ENCODE measurements at places on chromosomes 1 and 21.

GRCh38 chr1:167447521-167448136 is 70.7 kb downstream of the CD247 start:
- DNase-seq, result no peak

DNA sequence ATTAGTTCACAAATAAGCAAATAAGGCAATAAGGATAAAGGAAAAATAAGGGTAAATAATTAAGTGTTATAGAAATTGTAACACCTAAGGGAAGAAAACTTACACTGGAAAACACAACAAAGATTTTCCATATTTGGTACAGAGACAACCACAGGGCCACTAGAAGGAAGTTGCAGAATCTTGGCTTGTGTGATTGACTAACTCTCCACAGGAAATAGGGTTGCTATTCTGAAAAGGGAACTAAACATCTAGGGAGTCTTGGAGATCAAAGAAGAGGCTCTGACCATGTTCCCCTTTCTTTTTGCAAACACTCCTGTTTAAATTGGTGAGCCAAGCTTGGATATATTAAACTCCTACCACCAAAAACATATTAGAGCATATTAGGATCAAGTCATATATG is 59.1 kb downstream of the APCS start:
- no peak for DNase-seq

GRCh38 chr1:151947140-151947539 is 37.8 kb upstream of the THEM4 start:
- no peak for DNase-seq

GRCh38 chr1:10504249-10504648 is 29.5 kb downstream of the PEX14 start:
- no peak for DNase-seq

DNA sequence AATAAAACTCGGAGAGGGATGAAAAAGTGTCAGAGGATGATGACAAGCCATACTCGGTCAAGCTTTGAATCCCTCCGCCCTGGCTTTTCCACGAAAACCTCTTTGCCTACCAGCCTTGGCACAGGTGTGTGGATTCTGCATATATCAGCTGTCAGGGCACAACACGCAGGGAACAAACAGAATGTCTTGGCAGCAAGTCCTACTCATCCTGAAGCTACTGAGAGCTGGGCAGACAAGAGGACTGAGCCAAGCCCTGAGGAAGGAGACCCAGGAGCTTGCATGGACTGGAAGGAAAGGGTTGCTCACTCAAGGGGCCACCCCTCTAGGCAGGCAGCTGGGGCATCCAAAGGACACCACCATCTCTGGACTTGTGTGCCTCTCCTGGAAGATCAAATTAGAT is 132.4 kb downstream of the HMGB4 start:
- no peak for DNase-seq

GRCh38 chr21:15211491-15212133 is 146.8 kb upstream of the NRIP1 start:
- DNase-seq, result no peak

DNA sequence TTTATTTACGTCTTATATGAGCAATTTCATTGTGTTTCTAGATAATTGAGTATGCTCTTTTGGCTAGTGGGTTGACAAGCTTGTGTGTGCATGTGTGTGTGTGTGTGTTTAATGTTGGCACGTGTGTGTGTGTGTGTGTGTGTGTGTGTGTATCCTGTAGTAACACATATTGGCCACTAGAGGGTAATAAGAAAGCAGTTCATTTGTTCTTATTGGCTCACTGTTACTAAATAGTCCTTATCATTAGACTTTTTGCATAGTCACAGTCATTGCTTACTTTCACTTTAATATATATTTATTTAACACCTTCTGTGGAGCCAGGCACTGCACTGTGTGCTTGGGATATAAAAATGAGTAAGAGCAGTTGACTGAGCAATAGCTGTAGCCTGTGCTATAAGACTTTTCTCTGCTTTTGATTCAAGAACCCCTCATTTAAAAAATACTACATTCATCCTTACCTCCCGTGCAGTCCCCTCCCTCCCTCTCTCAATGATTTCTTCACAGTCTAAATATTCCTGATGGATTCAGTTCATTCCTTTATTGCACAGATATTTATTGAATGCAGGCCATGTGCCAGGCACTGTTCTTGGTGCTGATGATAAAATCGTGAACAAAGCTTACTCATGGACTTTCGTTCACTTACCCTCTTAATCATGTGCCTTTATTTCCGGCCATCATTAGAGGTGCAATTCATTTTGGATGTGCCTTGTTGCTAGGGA is 96.7 kb downstream of the DYRK1A start:
- DNase-seq, result peak; percentile 18

GRCh38 chr1:226677027-226678020 is 61.8 kb downstream of the ITPKB start:
- DNase-seq, result peak; percentile 68

DNA sequence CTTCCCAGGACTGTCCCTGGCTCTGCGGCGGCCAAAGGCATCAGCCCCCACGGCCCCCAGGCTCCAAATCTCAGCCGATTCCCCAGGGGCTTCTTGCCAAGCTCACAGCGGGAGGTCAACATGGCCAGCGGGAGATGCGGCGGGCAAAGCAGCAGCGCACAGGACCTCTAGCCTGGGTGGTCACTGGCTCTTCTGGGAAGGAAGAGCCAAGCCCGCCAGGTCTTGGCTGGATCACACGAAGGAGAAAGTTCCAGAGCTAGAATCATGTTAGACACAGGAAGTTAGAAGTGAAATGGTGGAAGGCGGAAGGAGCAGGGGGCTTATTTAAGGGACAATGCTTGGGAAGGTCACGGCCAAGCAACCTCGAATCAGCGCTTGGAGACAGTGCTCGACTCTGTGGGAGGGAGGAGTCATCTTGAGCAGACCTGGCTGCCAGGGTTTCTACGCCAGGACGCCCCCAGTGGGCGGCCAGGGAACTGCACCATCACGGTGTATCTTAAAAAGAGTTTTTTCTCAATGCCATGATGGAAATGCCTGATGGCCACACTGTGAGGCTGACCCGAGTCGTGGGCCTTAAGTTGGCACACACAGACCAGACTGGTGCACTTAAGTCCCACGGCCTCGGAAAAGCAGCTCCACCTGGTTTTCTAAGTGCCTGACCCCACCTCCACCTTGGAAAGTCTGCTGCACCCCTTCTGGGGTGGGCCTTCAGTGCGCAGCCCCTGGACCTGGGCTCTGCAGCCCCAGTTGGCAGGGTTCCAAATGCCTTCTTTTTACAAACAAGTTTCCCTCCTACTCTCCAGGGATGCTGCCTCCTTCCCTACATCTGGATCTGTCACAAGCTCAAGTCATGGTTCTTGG is 29.3 kb downstream of the SLC66A1 start:
- no peak for DNase-seq

DNA sequence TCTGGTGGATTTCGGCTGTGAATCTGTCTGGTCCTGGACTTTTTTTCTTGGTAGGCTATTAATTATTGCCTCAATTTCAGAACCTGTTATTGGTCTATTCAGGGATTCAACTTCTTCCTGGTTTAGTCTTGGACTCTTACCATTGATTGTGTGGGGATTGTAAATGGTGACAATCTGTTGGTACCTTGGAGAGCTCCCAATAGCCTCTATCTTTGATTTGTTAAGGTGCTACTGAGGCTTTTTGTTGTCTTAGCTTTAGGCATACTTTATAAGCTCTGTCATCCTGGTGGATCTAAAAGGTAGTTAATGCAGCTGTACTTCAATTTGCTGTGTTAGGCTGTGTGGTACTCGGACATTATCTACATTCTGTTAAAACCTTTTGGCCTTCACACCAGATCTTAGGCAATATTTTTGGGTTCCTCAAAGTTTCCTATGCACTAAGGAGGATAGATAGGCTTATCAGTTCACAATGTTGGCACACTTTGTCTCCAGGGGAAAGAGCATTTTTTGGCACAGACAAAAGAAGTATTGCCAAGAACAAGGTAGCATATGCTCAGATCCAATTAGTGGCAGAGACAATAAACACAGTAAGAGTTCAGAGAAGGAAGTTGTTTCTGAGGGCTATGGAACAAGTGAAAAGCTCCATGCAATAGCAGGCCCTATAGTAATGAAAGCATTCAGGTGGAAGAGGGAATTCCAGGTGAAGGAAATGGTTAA is 230.4 kb downstream of the PDE4B start:
- no peak for DNase-seq

- DNase-seq, result no peak
Observed at GRCh38 chr1:99216956-99217355, 47.3 kb upstream of the PLPPR4 start.

DNA sequence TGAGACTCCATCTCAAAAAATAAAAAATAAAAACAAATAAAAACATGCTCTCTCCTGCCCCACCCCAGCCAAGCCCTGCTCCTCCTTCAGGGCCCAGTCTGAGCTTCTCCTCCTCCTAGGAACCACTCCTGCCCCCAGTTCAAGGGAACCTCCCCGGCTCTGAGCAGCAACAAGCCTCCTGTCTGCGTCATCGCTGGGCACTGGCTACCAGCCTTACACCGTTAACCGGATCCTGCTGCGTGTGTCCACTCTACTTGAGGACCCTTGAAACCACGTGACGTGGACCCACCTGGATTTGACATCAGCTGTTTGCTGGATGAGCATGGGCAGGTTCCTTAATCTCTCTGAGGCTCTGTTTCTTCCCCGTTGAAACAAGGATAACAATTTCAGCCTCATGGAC is 1.6 kb upstream of the TAS1R2 start:
- DNase-seq, result no peak

DNA sequence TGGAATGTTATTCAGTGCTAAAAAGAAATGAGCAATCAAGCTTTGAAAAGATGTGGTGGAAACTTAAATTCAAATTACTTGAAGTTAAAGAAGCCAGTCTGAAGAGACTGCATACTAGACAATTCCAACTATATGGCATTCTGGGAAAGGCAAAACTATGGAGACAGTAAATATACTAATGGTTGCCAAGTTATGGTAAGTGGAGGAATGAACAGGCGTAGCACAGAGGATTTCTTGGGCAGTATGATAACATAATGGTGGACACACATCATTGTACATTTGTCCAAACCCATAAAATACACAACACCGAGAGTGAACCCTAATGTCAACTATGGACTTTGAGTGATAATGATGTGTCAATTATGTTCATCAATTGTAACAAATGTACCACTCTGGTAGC is 21.1 kb upstream of the SELP start:
- DNase-seq, result no peak

- DNase-seq, result no peak
Observed at GRCh38 chr1:22289307-22289995, 146.6 kb upstream of the WNT4 start.

DNA sequence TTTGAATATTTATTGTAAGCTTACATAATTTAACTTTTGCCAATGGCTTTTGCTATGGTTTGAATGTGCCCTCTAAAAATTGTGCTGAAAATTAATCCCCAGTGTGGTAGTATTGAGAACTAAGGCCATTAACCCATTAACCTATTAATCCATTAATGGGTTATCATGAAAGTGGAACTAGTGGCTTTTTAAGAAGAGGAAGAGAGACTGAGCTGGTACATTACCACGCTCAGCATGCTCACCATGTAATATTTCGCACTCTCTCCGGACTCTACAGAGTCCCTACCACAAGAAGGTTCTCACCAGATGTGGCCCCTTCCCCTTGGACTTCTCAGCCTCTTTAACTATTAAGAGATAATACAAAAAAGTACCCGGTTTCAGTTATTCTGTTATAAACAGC is 164.4 kb upstream of the ZRANB2 start:
- no peak for DNase-seq

- DNase-seq, result no peak
Observed at GRCh38 chr21:41802684-41803083, 35.8 kb upstream of the RIPK4 start.

DNA sequence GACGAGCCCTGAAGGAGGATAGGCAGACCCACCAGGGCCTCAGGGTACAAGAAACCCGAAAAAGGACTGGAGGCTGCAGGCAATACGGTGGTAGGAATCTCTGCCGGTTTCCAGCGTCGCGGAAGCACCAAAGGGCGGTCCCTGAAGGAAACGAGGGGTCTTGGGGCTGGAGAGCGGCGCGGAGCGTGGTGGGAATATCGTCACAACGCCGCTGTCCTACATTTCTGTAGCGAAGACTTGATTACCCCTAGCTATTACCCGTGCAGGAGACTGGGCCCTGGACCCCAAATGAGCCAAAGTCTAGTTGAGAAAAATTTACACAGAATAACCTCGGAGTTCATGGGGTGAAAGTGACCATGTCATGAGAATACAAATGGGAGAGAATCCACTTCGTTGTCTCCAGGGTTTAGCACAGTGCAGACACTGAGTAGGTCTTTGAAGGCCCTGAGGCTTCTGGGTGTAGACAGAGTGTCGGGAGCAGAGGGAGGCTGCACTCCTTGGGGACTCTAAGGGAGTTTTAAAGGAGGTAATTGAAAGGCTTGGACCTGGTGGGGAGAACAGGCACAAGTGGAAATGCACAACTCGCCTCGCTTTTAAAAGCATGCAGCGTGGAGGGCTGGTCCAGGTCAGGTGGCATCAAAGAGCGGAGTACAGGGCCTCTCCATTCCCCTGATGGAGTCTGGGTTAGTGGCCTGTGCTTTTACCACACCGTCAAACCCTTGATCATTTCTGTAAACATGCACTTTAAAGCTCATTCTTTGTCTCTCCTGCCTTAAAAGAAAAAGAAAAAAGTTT is 1.5 kb downstream of the ATP1A1 start:
- DNase-seq, result no peak

DNA sequence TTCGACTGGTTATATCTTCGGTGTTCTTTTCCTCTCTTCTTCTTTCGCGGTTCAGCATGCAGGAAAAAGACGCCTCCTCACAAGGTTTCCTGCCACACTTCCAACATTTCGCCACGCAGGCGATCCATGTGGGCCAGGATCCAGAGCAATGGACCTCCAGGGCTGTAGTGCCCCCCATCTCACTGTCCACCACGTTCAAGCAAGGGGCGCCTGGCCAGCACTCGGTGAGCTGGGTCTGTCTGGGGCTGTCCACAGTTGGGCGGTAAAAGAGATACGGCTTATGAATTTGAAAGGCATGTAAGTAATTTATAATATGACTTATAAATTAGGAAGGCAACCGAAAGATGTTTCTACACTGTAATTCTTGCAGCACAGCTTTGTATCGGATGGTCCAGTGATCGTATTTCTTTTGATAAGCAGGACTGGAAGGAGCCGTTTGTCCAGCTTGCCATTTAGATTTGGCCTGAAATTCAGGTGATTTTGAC is 334 bp downstream of the CTH start:
- no peak for DNase-seq

- no peak for DNase-seq
Observed at GRCh38 chr1:117290890-117291289, 76.4 kb upstream of the MAN1A2 start.

GRCh38 chr21:44846224-44846484 is 27.3 kb downstream of the PTTG1IP start:
- DNase-seq, result no peak

GRCh38 chr1:175354080-175354479 is 161.5 kb upstream of the KIAA0040 start:
- no peak for DNase-seq

GRCh38 chr21:18026359-18026758 is 207.2 kb upstream of the C21orf91 start:
- no peak for DNase-seq

GRCh38 chr21:36223451-36223850 is 66.8 kb downstream of the DOP1B start:
- no peak for DNase-seq

DNA sequence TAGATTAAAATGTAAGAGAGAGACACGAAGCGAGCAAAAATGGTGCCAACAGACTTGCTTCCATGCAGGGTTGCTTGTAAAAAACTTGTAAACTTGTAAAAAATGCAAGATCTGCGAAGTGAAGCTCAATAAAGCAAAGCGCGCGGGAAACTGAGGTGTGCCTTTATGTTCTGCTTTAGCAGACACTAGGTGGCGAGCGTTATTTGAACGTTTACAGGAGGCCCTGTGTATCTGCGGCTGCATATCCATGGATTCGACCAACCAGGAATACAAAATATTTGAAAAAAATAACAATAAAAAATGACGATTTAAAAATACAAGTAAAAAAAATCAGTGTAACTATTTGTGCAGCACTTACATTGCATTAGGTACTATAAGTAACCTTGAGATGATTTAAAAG is 1.5 kb downstream of the UBE2G2 start:
- DNase-seq, result no peak

All from HS-5 (cell line).